ENCODE measurements at places on chromosomes 6 and 20.

- DNase-seq: no peak
Measured at GRCh38 chr6:34982424-34982852, 93.4 kb downstream of the ANKS1A start.

GRCh38 chr6:135046912-135047311 lies 7.7 kb downstream of the HBS1L start:
- no peak for DNase-seq

DNA sequence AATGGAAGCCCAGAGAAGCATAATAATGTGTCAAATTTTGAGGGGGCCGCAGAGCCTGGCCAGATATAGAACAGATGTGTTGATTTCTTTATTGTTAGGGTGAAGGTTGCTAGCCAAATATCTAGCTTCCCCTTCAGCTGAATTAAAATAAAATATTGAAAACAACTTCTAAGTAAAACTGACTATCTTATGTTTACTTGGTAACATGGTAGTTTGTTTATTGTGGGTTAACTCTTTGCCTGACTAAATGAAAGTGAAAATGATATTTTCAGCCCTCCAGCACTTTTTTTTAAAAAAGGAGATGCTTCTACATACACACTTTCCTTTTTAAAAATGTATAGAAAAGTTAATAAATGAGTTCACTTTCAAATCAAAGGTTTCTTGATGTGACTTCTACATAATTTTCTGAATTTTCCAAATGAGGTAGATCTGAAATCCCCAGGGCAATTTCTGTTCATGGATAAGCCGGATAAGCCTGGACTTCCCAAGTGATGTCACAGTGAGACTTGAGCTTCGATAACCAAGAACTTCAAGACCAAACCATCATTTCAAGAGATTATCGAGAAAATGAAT lies 172.1 kb upstream of the OLIG3 start:
- no peak for DNase-seq

- no peak for DNase-seq
Measured at GRCh38 chr20:17795003-17795402, 95.2 kb downstream of the BANF2 start.

DNA sequence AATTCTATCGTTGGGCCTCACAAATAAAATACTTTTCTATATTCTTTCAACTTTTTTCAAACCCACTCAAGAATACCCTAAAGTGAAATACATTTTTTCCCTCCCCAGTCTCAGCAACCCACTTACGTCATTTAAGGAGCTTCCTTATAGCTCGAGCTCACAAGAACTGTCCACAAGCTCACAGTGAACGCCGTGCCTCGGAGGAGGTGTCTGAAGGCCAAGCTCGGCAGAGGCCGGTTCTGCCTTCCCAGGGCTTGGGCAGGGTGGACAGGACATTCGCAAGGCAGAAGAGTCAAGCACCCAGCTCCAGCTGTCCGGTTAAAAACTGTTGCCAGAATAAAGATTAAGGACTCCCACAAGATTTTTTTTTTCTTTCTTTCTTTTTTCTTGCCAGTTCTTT lies 802.3 kb downstream of the QKI start:
- DNase-seq: no peak

- DNase-seq: no peak
Measured at GRCh38 chr6:15526212-15526701, 136.6 kb downstream of the DTNBP1 start.

- no peak for DNase-seq
Measured at GRCh38 chr6:132391391-132392269, 9.6 kb downstream of the MOXD1 start.

GRCh38 chr20:43669332-43669731 lies 2.4 kb downstream of the MYBL2 start:
- no peak for DNase-seq

DNA sequence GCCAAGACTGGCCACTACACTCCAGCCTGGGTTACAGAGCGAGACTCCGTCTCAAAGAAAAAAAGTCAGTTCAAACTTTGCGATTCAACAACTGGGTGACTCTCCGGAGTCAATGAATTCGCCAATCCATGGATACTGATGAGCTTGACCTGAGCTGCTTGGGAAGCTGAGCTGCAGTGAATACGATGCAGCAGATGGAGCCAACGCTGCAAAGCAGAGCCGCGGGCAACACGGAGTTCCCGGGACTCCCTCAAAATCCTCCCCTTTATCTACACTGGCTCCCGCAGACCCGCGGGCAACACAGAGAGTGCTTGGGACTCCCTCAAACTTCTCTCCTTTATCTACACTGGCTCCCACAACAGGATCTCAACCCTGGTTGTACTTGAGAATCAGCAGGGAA lies 62.6 kb upstream of the SALL4 start:
- DNase-seq: no peak

GRCh38 chr6:135853227-135853626 lies 1.7 kb downstream of the PDE7B start:
- no peak for DNase-seq

DNA sequence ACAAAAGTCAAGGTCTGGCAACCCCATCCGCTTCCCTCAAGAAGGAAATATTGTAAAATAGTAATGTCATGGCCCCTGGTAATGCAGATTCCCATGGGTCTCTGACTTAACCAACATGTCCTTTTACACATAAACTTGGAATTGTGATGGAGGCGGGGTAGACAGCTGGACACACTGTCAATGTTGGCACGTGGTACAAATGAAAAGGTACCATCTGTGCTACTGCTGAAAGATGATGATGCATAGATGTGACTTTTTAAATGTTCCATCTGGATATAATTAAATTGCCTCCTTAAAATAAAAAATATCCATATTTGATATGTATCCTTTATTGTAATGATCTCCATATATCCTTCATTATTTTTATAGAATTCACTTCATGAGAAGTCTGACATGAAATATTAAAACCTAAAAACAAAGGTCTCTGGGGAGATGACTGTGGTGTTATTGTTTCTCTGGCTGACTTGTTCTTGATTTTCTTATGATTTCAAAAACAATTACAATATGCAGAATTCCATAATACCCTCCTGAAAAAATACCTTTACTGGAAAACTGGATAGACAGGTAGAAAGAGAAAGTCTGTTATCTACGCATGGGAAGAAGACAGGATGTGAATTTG lies 104.5 kb downstream of the MKKS start:
- DNase-seq: no peak

DNA sequence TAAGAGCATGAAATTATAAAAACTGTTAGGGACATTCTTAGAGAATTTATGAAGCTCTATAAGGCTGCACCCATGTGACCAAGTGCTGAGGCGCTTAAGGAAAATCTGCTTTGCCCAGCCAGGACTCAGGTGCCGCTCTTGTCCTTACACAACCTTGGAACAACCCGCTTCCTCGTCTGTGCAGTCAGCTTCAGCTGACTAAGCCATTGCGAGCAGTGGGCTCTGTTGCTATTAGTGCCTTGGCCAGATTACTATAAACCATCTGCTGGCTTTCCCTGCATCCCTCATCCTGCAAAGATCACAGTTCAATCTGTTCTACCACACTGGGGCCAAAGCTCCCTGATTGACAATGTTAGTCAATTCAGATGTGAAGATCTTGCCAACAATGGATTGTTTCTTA lies 89.1 kb upstream of the E2F3 start:
- DNase-seq: no peak

DNA sequence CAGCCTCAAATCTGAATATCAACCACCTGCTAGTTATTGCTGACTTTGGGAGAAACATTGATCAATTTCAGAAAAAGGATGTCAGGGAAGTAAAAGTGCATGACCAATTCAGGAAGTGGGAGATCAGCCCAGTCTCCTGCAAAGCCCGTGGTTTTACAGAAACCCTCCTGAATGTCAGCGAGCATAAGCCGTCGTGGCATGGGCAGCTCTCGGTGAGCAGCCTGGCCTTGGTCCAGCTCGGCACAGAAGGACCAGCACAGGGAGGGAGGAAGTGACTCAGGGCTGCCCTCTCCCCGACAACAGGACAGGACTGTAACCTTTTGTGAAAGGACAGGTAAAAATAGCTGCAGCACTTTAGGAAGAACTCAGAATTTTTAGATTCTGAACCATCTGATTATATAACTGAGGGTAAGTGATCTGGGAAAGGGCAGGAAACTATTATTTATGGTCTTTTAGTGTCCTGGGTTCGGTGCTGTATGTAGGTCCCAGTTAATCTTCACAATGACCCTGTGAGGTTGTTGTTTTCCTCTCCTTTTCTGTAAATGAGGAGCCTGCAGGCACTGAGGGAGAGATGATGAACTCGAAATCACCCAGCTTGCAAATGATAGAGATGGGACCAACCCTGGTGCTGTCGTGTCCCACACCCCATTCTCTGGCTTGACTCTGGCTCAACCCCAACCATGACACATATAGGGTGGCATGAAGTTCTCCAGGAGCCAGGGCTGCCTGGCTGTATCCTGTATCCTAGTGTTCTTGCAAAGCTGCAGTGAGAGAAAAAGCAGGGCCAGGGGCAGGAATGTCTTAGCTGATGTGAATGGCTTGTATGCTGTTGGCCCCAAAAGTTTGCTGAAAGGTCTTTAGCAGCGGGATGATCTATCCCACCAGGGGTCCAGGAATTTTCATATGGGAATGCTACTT lies 37.6 kb downstream of the NRN1 start:
- DNase-seq: no peak

DNA sequence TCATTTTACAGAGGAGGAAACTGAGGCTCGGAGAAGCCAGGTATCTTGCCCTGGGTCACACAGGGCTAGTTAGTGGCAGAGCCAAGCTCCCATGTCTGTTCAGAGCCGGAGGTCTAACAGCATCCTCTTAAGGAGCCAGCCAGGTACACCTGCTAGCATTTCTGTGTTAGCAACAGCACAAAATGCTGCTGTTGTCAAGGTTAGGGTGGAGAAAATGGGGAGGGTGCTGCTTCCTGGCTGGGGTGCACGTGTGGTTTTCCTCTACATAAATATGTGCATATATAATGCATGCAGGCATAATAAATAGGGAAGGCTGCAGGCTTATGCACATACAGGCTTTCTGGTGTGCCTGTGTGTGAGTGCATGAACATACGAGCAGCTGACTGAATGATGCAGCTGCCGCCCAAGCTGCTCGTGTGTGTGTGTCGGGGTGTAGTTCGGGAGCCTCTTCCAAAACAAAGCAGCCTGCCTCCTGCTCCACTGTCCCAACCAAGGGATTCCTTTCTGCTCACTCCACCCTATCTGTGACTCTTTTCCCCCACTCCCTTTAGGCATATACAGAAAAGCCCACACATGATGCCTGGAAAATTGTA lies 86.6 kb downstream of the CD40 start:
- DNase-seq: no peak

DNA sequence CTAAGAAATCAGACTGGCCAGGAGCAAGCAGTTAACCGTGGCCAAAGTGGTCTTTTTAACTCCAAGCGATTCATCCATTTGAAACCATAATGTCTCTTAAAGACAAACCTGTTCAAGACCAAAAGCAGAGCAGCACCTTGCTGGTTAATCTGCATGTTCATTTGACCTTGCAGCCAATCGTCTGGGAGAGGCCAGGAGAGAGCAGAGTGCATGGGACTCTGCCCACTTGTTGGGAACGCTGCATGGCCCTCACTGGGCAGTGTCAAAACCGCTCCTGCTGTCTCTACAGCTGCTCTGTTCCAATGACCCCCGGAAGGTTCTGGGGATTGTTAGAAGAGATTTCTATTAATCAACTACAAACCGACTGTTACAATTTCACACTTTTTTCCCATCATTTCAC lies 79.6 kb downstream of the OLIG3 start:
- DNase-seq: no peak
